AG04449 (cell line): ENCODE measurements at places on chromosomes 13 and 19.

GRCh38 chr13:112055915-112056269, 11.1 kb upstream of the SOX1 start:
- no peak for DNase-seq

DNA sequence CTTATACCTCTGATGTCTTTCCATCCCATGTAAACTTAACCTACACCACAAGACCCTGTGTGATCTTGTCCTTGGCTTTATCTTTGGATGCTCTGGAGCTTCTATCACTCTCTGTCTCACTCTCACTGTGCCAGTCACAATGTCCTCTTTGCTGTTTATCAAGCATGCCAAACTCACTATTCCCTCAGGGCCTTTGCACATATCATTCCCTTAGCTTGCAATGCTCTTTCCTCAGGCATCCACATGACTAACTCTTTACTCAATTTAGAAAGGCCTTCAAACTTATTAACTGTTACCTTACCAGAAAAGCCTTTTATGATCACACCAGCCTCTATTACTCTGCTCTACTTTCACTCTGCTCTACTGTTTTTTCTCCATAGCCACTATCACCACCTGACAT, 354.1 kb downstream of the RFC3 start:
- DNase-seq: no peak

- no peak for DNase-seq
Measured at GRCh38 chr13:23718996-23719395, 148.8 kb downstream of the TNFRSF19 start.

DNA sequence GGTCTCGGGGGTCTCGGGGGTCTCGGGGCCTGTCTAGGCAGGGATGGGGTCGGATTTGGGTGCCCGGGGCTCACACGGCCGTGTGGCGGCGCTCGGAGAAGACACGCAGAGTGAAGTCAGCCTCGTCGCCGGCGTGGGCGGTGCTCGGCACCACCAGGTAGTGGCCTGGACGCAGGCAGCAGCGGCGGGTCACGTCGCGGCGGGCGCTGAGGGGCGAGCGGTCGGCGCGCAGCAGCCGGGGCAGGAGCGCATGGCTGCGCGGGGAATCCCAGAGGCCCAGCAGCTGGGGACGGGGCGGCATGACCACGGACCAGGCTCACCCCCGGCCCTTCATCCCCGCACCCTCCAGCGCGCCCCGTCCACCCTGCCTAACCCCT, 8.2 kb downstream of the CAPN12 start:
- no peak for DNase-seq

DNA sequence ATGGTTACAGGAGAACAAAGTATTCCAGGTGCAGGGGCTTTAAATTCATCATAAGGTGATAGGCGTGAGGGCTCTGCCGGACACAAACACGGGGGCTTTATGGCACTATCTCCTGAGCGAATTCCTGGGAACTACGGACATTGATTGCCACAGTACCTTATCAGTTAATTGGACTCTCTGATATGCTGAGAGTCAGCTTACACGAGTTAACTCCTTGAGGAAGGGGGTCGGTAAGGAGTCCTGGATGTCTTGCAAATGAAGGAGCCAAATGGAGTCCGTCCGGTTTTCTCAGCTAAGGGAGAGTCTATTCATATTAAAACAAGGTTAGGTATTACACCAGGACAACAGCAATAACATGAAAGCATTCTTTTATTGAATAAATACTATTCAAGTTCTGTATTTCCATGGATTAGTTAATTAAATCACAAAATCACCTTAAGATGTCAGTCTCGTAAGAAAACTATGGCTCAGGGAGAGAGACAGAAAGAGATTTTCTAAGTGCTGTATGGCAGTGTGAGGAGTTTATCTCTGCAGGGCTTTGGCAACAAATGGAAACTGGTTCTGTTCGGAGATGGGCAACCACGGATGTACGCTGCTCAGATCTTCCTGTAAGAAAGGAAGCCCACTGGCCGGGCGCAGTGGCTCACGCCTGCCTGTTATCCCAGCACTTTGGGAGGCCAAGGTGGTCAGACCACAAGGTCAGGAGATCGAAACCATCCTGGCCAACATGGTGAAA, 26.2 kb upstream of the HIF3A start:
- no peak for DNase-seq
